ENCODE measurements at places on chromosomes 7 and 10.

- no peaks in the 10 kb centered on the region for H3K4me1 ChIP-seq
- H3K36me3 ChIP-seq = no peaks in the 10 kb centered on the region
- no peak overlapping the region for H3K4me3 ChIP-seq
- no peak for DNase-seq
Observed at GRCh38 chr7:10015687-10016086, 958.0 kb upstream of the PHF14 start.

DNA sequence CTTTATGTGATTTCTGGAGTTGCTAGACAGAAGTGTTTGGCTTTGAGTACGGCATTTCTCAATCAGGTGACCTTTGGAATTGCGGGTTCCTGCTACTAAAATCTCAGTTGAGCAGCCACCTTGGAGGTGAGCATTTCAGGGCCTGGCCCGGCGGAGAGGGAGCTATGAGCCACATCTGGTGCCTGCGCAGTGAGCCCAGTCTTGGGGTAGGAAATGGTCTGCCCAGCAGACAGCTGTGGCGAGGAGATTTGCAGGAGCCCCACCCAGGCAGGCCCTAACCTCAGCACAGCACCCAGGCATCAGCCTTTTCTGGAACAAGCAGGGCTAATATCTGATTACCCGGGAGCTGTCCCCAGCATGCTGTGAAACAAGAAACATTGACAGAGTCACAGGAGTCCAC lies 547.9 kb upstream of the FOXK1 start:
- H3K36me3 ChIP-seq = no peaks in the 10 kb centered on the region
- DNase-seq = peak; percentile 43
- no peaks in the 10 kb centered on the region for H3K27me3 ChIP-seq
- H3K27ac ChIP-seq = no peak overlapping the region
- no peak overlapping the region for H3K4me3 ChIP-seq
- no peaks in the 10 kb centered on the region for H3K4me1 ChIP-seq

GRCh38 chr10:17206210-17206709 lies 4.8 kb upstream of the TRDMT1 start:
- no peaks in the 10 kb centered on the region for H3K36me3 ChIP-seq
- no peaks in the 10 kb centered on the region for H3K4me1 ChIP-seq
- no peak overlapping the region for H3K4me3 ChIP-seq
- H3K27me3 ChIP-seq = no peaks in the 10 kb centered on the region
- H3K27ac ChIP-seq = peak overlapping the region; percentile 58

GRCh38 chr7:1040790-1041189 lies 3.6 kb upstream of the GPR146 start:
- no peaks in the 10 kb centered on the region for H3K4me1 ChIP-seq
- H3K36me3 ChIP-seq = no peaks in the 10 kb centered on the region
- H3K27me3 ChIP-seq = no peaks in the 10 kb centered on the region

- H3K4me3 ChIP-seq = no peak overlapping the region
- H3K36me3 ChIP-seq = no peaks in the 10 kb centered on the region
- no peak overlapping the region for H3K27ac ChIP-seq
- no peaks in the 10 kb centered on the region for H3K4me1 ChIP-seq
- DNase-seq = no peak
- no peaks in the 10 kb centered on the region for H3K27me3 ChIP-seq
Observed at GRCh38 chr7:64883113-64883905, 19.8 kb upstream of the ZNF273 start.

DNA sequence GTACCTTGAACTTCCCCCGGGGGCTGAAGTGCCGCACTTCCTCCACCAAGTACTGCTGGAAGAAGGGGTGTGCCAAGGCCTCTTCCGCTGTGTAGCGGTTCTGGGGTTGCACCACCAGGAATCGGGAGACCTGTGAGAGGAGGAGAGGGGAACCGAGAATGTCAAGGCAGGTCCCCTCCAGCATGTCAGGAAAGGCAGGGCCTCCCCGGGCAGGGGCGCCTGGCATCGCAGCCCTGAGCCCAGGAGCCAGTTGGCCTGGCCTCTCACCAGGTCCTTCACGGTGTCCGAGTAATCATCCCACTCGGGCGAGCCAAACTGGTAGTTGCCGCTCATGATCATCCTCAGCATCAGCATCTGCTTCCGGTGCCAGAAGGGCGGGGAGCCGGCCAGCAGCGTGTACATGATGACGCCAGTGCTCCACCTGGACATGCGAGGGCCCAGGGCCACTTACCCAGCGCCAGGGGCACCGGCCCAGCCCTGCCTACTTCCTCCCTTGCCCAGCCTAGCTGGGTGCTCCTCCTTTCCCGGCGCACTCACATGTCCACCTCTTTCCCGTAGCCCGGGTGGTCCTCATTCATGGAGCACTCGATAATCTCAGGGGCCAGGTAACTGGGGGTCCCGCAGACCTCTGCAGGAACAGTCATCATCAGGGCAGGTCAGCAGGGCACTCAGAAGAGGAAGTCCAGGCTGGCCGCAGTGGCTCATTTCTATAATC lies 11.0 kb downstream of the PHKG1 start:
- H3K36me3 ChIP-seq = peaks cover 20% of the 10 kb centered on the region
- no peaks in the 10 kb centered on the region for H3K4me1 ChIP-seq
- no peaks in the 10 kb centered on the region for H3K27me3 ChIP-seq
- no peak for DNase-seq

DNA sequence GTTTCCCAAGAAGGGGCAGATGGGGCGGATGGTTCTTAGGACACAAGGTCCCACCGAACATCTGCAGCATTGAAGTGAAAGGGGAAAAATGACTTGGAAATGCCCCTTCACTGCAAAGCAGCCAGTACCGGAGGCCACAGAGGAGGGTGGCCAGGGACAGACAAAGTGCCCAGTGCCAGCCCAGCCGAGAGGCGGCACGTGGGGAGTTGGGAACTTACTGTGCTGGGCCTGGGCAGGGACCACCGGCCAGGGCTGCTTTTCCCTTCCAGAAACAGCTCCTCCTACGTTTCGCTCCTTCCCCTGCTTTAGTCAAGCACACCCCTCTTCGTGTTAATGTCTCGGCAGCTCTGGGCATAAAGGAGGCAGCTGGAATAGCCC lies 129.2 kb downstream of the TNS3 start:
- H3K36me3 ChIP-seq = no peaks in the 10 kb centered on the region
- no peak overlapping the region for H3K4me3 ChIP-seq
- no peak for DNase-seq
- H3K4me1 ChIP-seq = peaks cover 7% of the 10 kb centered on the region

- H3K27me3 ChIP-seq = no peaks in the 10 kb centered on the region
- no peaks in the 10 kb centered on the region for H3K36me3 ChIP-seq
- no peak for DNase-seq
- H3K27ac ChIP-seq = peak overlapping the region; percentile 31
- no peak overlapping the region for H3K4me3 ChIP-seq
Observed at GRCh38 chr10:72245949-72246525, 27.7 kb upstream of the DDIT4 start.

DNA sequence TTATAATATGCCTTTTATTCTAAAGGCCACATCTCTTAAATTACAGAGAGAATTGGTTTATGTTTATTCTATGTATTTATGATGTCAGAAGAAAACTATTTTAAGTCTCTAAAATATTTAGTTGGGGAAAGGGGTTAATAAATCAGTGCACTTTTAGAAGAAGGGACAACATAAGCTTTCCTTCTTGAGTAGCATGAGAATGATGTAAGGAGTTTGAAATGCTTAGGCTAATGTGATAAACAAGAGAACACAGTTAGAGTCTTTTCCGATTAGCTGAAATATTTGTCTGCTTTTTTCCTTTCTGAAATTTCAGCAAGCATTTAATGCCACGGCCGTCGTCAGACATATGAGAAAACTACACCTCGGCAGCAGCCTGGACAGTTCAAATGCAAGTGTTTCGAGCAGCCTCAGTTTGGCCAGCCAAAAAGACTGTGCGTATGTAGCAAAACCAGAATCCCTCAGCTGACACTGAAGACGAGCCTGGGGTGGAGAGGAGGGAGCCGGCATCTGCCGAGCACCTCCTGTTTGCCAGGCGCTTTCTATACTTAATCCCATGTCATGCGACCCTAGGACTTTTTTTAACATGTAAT lies 176.2 kb downstream of the CCDC3 start:
- no peaks in the 10 kb centered on the region for H3K27me3 ChIP-seq
- no peak for DNase-seq
- H3K4me3 ChIP-seq = no peak overlapping the region
- no peaks in the 10 kb centered on the region for H3K4me1 ChIP-seq
- H3K36me3 ChIP-seq = no peaks in the 10 kb centered on the region

DNA sequence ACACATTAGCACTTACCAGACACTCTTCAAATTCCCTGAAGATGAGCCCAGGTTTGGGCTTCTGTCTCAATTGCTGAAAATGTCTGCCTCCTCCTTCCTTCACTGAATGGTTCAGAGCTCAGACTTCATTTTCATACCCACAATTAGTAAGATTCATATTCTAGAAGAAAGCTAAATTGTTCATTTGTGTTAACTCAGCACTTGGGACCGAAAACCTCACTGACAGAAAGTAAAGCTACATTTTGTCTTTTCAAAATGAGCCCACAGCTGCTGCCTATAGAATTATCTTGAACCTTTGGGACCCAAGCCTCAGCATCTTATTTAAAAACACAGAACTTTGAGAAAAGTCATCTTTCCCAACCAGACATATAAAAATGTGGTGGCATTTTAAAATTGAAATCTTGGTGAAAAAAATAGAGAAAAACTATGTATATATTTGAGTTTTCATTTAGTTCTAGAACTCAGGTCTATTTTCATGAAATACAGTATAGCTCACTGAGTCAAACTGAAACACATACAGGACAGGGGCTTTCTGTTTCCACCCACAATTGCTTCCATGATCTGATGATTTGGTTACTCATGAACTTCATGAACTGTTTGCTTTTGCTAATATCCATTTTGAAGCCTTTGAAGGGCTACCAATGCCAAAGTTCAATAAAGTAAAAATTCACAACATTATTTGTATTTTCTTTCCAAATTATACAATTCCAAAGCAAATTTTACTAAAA lies 119.1 kb upstream of the PFKP start:
- no peak overlapping the region for H3K27ac ChIP-seq
- no peaks in the 10 kb centered on the region for H3K27me3 ChIP-seq
- no peak overlapping the region for H3K4me3 ChIP-seq
- DNase-seq = no peak
- no peaks in the 10 kb centered on the region for H3K36me3 ChIP-seq

- no peak for DNase-seq
- H3K36me3 ChIP-seq = no peaks in the 10 kb centered on the region
- H3K27me3 ChIP-seq = no peaks in the 10 kb centered on the region
Observed at GRCh38 chr10:60955316-60955715, 11.3 kb upstream of the RHOBTB1 start.

GRCh38 chr7:56028942-56029630 lies 22.2 kb downstream of the PSPH start:
- no peak overlapping the region for H3K4me3 ChIP-seq
- peaks cover 16% of the 10 kb centered on the region for H3K4me1 ChIP-seq
- no peaks in the 10 kb centered on the region for H3K27me3 ChIP-seq
- DNase-seq = no peak
- no peaks in the 10 kb centered on the region for H3K36me3 ChIP-seq

GRCh38 chr10:99394761-99395386 lies 35.5 kb downstream of the GOT1 start:
- no peak overlapping the region for H3K4me3 ChIP-seq
- no peak overlapping the region for H3K27ac ChIP-seq
- H3K36me3 ChIP-seq = peaks cover 31% of the 10 kb centered on the region
- no peak for DNase-seq
- no peaks in the 10 kb centered on the region for H3K27me3 ChIP-seq
- H3K4me1 ChIP-seq = no peaks in the 10 kb centered on the region

DNA sequence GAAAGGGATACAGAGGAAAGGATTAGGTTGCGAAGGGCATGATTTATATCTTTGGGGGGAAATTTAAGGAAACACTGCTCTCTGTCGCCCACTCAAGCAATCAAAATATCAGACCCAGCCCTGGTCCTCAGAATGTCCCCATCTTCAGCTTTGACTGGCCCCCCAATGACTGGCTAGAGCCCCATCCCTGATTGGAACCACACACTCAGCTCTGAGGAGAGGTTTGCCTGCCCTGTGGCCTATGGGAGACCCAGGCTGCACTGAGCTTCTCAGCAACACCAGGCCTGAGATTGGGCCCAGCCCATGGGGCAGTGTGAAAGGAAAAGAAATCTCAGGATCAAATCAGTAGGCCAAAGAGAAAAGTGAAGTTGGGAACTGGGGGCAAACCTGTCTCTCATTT lies 69.5 kb downstream of the ADCYAP1R1 start:
- no peaks in the 10 kb centered on the region for H3K36me3 ChIP-seq
- H3K27me3 ChIP-seq = no peaks in the 10 kb centered on the region
- no peaks in the 10 kb centered on the region for H3K4me1 ChIP-seq
- no peak overlapping the region for H3K27ac ChIP-seq
- DNase-seq = no peak
- H3K4me3 ChIP-seq = no peak overlapping the region

DNA sequence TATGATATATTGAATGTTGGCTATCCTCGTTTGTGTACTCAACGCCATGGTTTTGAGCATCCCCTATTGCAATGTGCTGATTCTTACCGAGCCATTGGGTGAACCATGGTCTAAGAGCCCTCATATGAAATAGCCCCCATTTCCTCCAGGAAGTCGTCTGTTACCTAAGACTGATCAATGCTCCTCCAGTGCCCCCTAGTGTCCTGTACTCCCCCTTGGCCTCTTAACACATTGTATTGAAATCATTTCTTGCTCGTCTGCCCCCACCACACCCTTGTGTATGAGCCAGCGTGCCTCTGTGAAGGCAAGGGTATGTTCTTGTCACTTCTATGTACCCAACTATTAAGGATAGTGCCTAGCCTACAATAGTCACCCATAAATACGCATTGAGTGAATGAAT lies 11.2 kb upstream of the SLC35B4 start:
- H3K4me1 ChIP-seq = no peaks in the 10 kb centered on the region
- no peak for DNase-seq
- no peak overlapping the region for H3K27ac ChIP-seq
- no peak overlapping the region for H3K4me3 ChIP-seq
- H3K36me3 ChIP-seq = no peaks in the 10 kb centered on the region

DNA sequence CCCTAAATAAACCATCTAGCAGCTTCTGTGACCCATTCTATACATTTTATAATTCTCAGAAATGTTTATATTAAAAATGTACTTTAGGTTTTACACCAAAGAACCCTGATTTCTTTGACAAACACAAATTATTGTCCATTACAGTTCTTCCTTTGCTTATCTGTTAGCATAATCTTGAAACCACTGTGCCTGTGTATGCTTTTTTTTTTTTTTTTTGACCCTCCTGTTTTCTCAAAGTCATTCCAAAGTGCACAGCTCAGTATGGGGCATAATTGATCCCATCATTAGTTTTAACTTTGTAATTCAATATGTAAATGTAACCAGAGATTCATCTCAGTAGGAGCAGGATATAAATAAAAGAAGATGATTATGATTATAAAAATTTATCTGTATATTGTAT lies 229.3 kb downstream of the DGKB start:
- H3K27ac ChIP-seq = no peak overlapping the region
- no peaks in the 10 kb centered on the region for H3K4me1 ChIP-seq
- H3K4me3 ChIP-seq = no peak overlapping the region
- no peaks in the 10 kb centered on the region for H3K36me3 ChIP-seq

DNA sequence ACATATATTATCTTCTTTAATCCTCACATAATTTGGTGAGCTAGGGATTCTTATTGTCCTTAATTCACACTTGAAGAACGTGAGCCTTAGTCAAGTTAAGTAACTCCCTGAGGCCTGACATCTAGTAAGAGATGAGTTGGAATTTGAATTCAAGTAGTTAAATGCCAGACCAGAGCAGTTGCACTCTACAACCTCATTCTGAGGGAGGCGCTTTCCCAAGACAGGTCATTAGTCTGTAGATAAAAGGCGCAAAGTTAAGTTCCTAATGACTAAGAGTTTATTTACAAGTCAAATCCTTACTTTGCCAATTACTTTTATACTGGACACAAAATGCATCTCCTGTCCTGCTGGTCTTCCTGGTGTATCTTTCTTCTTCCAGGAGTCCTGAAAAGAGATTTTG lies 3.6 kb upstream of the EXOC6 start:
- no peak for DNase-seq
- no peak overlapping the region for H3K4me3 ChIP-seq
- H3K36me3 ChIP-seq = no peaks in the 10 kb centered on the region
- H3K27ac ChIP-seq = no peak overlapping the region

- no peaks in the 10 kb centered on the region for H3K4me1 ChIP-seq
- H3K27me3 ChIP-seq = no peaks in the 10 kb centered on the region
- no peak for DNase-seq
Observed at GRCh38 chr7:126370038-126370668, 882.6 kb downstream of the GRM8 start.

Measured in Peyer's patch (tissue), 4 donors.